ENCODE measurements at places on chromosomes 11 and 22.

DNA sequence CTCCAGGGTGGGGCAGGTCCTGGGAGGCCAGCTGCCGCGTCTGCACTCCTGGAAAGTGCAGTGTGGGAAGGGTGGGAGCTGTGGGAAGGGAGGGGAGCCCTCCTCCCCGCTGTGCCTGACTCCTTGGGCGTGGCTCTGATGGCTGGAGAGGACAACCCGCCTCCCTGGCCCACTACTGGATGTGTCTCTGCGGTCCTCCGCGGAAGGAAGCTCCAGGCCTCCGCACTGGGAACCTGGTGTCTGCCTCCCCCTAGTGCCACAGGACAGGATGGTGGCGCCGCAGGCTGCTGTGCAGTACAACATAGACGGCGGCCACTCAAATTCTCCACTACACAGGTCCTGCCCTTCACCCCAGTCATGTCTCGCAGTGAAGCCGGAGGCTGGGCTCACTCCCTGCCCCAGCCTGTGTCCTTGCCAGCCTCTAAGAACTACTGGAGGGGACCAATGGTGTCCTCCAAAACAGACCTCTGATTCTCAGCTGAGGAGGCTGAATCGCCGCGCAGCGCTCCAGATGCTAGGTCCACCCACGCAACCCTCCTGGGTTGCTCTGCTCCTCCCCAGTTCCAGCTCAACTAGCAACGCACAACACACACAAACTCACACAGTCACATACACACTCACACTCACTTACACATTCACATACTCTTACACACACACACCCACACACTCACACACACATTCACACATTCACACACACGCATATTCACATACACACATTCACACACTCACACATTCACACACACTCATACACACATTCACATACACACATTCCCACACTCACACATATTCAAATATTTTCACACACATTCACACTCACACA lies 12.4 kb upstream of the DSCAML1 start:
- DNase-seq = peak; percentile 66

GRCh38 chr11:103680826-103681225 lies 355.6 kb upstream of the DDI1 start:
- DNase-seq = no peak

DNA sequence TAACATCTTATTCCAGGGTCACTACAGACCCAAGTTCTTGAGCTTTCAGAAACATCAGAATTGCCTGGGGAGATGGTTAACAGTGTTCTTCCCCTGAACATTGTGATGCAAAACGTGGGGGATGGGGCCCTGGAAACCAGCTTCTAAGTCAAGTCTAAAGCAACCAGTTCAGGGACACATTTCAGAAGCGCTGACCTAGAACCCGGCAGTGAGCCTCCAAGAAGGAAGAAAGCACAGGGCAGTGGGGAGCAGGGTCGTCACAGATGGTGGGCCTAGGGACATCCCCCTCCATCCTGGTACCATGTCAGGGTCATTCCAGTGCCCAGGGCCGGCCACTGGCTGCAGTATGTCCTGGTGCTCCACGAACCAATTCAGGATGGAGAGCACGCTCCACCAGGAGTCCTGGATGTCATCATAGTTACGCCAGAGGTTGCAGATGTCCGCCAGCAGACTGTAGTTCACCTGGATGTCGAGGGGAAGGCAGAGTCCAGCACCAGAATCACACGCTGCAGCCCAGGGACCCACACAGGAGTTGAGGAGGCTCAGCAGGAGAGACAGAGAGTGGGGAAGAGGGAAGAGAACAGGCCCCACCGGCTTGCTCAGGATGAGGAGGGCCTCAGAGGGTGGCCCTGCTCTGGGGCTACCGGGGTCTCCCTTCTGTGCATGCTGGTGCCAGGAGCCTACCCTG lies 5.0 kb downstream of the NAGA start:
- DNase-seq = no peak

GRCh38 chr11:61526956-61527731 lies 18.6 kb downstream of the LRRC10B start:
- no peak for DNase-seq

DNA sequence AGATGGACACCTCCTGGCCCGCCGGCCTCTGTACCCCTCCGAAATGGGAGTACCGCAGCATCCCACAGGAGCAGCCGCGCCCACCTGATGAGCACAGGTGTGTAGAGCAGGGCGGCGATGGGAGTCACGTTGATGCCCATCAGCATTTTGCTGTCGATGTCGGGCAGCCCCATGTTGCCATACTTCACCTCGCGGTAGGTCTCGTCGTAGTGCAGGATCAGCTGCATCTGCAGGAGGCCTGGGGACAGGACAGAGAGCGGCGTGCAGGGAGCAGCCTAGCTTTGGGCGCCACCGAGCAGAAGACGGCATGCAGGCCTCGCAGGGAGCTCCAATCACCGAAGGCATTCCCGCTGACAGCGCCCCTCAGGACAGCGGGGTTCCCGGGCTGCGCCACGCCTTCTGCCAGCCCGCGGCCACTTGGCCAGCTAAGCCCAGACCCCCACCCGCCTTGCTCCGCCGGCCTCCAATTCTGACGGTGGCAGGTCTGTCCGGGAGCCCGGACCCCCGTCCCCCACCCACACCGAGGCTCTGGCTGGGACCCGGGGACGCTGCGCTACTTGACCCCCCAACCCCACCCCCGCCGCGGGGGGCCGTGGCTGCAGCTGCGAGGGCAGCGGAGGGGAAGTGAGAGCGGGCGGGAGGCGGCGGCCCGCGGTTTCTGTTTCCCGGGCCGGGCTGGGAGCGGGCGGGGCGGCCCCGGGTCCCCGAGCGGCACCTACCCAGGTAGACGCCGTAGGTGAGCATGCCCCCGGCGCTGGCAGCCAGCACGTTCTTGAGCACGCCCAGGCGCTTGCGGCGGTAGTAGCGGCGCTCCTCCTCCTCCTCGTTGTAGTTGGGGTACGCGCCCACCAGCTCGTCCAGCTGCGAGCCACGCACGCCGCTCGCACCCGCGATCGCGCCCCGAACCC lies 705 bp downstream of the UNC93B1 start:
- peak; percentile 48 for DNase-seq

- DNase-seq = no peak
Observed at GRCh38 chr11:104594228-104594958, 303.9 kb downstream of the CASP12 start.

GRCh38 chr11:2578929-2579270 lies 120.9 kb downstream of the KCNQ1OT1 start:
- peak; percentile 19 for DNase-seq

- DNase-seq = no peak
Observed at GRCh38 chr11:102346456-102346747, 612 bp upstream of the BIRC2 start.

- no peak for DNase-seq
Observed at GRCh38 chr11:29153078-29153477, 863.8 kb downstream of the KCNA4 start.

- DNase-seq = no peak
Observed at GRCh38 chr11:110362971-110363509, 66.6 kb upstream of the RDX start.

DNA sequence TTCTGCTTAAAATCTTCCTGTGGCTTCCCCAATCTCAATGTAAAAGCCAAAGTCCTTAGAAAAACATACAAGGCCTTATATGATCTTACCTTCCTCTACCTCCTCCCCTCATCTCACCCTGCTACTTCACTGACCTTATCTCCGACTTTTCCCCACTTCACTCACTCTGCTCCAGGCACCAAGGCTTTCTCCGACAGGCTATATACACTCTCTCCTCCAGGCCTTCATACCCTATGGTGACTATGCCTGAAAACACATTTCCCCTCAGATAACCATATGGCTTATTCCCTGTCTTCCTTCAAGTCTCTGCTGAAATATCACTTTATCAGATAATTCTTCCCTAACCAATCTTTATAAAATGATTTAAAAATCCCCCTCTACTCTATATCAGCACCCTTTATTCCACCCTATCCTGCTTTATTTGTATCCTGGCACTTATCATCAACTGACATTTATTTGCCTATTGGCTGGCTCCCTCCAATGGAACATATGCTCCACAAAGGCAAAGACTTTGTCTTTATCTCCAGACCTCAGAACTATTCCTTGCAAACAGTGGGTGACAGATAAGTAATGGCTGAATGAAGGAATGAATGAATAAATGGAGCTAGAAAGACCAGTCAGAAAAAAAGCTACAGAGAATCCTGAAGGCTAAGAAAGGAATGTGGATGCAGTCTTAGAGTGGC lies 52.7 kb downstream of the PAK1 start:
- DNase-seq = no peak

- peak; percentile 91 for DNase-seq
Observed at GRCh38 chr22:33823552-33823951, 96.7 kb downstream of the LARGE1 start.

- no peak for DNase-seq
Observed at GRCh38 chr11:125330462-125331325, 165.4 kb downstream of the FEZ1 start.

DNA sequence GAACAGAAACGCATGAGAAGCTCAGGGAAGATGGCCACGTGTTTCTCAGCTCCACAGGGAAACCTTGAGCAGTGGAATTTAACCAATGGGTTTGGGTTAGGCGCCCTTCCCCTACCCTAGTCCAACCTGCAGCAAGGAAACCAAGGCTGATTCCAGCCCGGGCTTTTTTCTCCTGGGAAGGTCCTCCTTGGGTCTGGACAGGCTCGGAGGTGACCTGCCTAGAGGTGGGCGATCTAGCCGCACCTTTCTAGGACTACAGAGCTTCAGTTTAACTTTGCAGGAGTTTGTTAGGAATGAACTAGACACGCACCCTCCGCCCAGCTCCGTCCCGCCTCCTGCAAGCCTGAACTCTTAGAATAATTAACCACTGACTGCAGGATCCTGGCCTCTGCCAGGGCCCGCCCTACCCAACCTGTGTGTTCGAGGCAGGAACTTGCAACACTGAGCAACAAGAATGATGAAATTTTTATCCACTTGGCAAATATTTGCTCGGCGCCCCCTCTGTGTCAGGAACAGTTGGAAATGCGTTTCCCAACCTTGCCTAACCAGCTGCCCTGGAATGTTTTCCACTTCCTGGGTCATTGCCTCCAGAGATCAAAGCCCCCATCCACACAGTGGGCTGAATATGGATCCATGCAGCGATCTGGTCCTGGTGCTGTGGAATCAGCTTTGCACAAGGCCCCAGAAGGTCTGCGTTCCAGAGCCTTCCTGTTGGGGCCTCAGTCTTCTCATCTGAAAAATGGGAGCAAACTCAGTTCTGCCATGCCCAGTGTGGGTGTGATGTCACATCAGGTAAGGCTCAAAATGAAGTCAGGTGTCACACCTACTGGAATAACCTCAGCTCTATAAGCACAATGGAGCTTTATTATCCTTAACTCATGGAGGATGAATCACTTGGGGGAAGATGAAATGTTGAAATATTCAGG lies 13.3 kb downstream of the MPST start:
- no peak for DNase-seq

- no peak for DNase-seq
Observed at GRCh38 chr11:117478926-117479325, 151.3 kb downstream of the CEP164 start.

GRCh38 chr11:66548041-66548440 lies 1.3 kb downstream of the ACTN3 start:
- DNase-seq = no peak

GRCh38 chr11:19769820-19770219 lies 57.2 kb downstream of the NAV2 start:
- no peak for DNase-seq

GRCh38 chr22:31096657-31097279 lies 10.6 kb downstream of the SELENOM start:
- DNase-seq = no peak

GRCh38 chr11:75571625-75572024 lies 9.6 kb downstream of the SERPINH1 start:
- no peak for DNase-seq

DNA sequence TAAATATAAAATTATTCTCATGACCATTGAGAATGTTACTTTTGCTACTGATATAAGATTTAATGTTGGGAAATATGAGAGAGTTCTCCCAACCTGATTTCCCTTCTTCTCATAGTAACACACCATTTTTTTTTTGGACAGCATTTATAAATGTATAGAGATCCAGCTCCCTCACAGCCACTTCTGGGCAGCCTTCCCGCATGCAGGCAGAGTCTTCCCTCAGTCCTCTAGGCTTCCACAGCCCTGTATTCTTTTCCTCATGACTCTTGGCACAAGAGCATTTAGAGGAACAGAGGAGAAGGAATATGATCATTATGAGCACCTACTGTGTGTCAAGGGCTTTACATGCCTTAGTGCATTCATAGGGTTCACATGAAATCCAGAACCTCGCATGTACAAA lies 9.0 kb downstream of the DTX4 start:
- no peak for DNase-seq

DNA sequence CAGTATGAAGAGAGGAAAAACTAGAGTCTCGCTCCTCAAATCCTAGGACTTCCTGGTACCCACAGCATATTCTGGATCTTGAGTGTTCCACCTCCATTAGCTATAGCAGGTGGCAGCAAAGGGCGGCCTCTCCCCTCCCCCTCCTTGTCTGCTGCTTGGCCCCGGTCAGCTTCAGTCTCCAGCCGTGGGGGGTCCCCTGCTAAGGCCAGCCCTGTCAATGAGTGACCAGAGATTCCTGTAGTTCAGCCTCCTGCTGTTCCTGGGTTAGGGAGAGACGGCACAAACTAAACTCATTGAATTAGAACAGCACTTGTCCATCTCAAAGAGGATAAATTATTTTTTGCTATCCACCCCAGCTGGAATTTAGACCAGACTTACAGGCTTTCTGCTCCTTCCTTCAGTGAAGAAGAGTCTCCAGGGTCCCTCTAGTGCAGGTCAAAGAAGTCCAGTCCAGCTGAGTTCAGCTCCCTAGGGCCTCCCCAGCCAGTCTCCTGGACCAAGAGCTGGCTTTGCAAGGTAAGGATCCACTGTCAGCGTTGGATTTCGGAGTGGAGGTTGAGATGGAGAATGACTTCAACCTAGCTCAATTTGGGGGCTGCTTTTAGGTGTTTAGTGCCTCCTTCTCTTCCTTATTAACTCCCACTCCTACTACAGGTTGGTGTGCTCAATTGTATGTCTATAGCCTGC lies 1.1 kb upstream of the PHLDB1 start:
- no peak for DNase-seq

DNA sequence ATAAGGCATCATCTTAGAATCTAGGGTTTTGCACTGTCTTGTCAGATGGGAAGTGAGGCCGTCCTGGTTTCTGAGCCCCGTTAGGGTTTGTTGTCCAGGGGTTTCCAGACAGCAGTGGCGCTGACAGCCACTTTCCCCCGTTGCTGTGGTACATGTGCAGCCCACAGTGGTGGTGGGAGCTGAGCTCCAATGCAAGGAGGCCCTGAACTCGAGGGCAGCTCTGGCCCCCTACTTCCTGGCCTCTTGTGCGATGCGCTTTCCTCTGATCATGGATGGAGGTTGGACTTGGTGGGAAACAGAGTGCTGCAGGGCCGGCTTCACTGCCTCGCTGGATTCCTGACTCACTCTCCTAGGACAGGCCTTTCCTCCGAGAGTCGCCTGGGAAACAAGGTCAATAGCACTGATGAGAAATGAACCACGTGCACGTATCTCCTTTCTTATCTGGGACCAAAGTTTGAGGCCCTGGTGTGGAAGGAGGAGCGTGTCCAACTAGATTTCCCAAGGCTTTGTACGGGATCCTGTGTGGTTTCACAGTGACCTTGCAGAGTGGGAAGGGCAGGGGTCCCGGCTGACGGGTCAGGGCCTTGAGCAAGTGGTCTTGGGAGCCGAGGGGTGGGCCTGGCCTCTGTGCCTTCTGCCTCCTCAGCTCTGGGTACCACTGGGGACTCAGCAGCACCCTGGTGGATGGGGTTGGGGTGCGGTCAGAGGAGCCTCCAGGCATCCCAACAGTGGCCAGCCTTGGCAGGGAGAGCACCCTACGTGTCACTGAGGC lies 3.7 kb downstream of the PHRF1 start:
- peak; percentile 87 for DNase-seq

- DNase-seq = peak; percentile 16
Observed at GRCh38 chr11:131430473-131431208, 60.2 kb downstream of the NTM start.

- DNase-seq = no peak
Observed at GRCh38 chr11:25163421-25163820, 666.6 kb downstream of the LUZP2 start.

Measured in adrenal gland (tissue), 19 donors.